Activated CD4-positive, alpha-beta T cell treated with anti-CD3 and anti-CD28 coated beads, Interleukin-2, Interleukin-4, amounts not matched to agents 100 ng/mL and 50 ng/mL, durations not matched to agents 16 hours and 8 hours (primary cell): ENCODE measurements at places on chromosomes 16 and 17.

- no peak for DNase-seq
Measured at GRCh38 chr16:26985100-26986065, 81.3 kb upstream of the C16orf82 start.

DNA sequence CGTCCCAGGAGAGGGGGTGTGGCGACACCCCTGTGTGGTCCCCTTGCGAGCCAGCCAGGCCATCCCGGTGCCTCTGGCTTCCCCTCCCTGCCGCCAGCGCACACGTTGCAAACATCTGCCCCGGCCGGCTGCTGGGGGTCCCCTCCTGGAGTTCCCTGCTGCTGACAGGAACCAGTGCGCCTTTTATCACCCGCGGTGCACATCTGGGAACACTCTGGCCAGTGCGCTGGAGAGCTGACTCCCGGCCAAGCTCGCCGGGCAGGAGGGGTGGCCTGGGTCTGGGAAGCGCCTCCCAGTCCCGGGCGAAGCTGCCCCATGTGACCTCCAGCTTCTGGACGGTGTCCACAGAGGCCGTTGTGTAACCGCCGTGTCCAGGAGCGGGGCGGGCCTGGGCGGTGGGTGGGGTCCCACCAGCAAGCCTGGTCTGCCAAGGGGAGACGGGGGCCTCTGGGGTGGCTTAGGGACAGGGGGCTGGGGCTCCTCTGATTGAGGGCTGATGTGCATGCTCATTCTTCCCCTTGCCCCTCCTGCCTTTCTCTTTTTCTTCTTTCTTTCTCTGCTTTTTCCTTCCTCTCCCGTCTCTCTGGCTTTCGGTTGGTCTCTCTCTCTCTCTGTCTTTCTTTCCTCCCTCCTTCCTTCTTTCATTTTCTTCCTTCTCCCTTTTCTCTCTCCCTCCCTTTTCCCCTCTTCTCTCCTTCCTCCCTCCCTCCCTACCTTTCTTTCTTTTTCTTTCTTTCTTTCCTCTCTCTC, 25.2 kb upstream of the CIBAR2 start:
- DNase-seq = no peak

- DNase-seq = no peak
Measured at GRCh38 chr17:76641501-76641900, 2.1 kb downstream of the ST6GALNAC1 start.

DNA sequence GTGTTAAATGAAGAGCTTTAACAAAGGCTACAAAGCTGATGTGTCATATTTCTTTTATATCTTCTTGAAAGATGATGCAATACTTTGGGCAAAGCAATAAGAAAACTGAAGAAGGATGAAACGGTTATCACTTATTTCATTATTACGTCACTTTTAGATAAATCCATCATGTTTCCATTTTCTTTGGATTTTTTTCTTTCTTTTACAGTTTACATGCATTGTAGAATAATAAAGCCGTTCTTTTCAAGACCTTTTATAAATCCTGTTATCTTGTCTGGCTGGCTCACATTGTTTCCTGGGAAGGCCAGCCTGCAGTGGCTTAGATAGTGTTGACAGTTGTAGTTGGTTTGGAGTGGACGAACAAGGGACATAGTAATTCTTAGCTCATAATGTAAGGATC, 28.9 kb downstream of the TANC2 start:
- DNase-seq = no peak

GRCh38 chr16:1102921-1103635, 7.0 kb upstream of the C1QTNF8 start:
- DNase-seq = peak; percentile 58

- no peak for DNase-seq
Measured at GRCh38 chr17:73343168-73343634, 31.4 kb upstream of the CDC42EP4 start.

- DNase-seq = no peak
Measured at GRCh38 chr16:31219154-31219741, 2.3 kb upstream of the PYDC1 start.

DNA sequence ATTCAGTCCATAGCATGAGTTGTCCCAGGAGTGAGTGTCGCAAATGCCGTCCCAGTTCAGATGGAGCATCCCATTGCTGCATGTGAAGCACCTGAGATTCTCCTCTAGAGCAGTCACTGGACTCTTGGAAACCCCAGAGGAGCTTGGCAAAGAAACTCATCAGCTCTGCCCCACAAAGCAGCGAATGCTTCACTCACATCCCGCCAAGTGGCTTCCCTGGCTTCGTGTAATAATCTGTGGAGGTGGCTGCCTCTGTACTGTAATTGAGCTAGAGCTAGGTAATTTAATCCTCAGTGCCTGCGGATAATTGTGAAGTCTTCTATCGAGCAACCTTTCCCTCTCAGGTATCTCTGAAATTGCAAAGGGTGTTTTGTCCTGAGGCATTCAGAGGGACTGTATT, 107.1 kb downstream of the SNX29 start:
- no peak for DNase-seq

DNA sequence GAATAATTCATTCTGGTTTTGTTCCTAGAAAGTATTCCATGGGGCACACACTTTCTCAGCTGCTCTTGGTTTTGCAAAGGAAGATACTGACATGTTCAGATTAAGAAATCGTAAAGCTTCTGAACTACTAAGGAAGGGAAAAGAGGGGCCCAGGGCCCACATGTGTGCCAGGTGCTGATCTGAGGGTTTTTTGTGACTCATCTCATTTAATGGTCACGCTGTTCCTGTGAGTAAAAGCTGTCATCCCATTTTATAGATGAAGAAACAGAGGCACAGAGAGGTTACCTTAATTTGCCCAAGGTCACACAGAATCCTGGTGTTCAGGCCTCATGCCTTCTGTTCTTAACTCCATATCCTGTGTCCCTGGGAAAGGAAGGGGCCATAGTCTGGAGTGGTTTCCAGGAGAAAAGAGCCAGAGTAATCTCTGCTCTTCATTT, 113.2 kb downstream of the MSI2 start:
- peak; percentile 32 for DNase-seq

DNA sequence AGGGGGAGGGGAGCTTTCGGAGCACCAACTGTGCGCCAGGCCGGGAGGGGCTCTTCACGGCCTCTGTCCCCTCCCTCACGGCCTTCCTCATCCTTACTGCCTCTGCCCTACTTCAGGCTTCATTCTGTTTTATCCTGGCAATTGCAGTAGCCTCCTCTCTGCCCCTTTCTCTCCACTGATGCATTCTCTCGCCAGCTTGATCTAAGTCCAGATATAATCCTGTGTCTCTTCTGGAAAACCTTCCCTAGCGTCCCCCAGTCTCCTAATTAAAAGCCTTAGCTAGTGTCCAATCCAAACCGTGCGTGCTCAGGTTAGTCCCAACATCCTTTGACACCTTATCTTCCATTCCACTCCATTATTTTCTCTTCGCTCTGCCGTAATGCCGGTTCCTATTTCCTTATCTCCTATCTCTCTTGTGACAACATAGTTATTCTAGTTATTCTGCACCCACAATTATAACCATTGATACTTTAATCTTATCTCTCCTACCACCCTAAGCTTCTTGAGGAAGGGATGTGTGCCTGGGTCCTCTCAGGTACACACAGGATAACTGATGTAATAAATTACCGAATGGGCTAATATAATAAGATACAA, 869 bp downstream of the ZNF48 start:
- DNase-seq = no peak

DNA sequence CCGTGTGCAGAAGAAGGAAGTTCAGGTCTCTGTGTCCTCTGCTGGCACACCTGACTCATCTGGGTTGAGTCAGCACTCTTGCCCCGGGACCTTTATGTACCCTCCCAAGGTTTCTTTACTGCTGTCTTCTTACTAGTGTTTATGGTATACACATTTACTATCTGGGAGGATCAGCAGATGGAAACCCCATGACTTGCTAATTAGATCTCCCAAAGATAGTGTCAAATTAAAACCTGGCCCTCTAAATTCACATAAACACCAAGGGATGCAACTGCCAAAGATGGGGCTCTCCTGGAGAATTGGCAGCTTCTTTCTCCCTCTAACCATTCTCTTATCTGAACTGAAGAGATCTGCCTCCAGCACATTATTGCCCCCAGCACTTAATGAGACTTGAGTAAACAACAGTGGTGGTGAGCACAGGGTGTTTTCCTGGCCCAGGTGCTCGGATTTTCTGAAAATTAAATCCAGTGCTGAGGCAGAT, 718.1 kb upstream of the SOX9 start:
- no peak for DNase-seq

- peak; percentile 64 for DNase-seq
Measured at GRCh38 chr17:80035937-80036714, at the start of gene CCDC40. Gene CCDC40, plus strand, starts transcription at chr17:80036642. Its CDS starts 21 bp downstream, at chr17:80036663.

DNA sequence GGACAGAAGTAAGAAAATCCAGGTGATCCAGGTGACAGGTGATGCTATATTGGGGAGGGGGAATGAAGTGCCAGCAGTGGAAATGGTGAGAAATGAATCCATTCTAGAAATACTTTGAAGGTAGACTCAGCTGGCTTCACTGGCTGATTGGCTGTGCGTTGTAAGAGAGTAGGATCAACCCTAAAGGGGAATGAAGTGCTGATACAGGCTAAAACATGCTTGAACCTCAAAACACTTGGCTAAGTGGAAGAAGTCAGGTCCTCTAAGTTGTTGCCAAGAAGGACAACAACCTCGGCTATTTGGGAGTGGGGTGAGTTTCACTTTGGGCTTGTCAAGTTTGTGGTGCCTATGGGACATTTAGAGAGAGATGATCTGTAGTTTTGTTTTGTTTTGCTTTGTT, 24.1 kb upstream of the SCNN1B start:
- DNase-seq = no peak

GRCh38 chr16:84098939-84099338, 17.8 kb downstream of the MBTPS1 start:
- no peak for DNase-seq

- DNase-seq = peak; percentile 67
Measured at GRCh38 chr16:17416461-17417311, 54.1 kb downstream of the XYLT1 start.
